ENCODE measurements at places on chromosomes 4 and X.

DNA sequence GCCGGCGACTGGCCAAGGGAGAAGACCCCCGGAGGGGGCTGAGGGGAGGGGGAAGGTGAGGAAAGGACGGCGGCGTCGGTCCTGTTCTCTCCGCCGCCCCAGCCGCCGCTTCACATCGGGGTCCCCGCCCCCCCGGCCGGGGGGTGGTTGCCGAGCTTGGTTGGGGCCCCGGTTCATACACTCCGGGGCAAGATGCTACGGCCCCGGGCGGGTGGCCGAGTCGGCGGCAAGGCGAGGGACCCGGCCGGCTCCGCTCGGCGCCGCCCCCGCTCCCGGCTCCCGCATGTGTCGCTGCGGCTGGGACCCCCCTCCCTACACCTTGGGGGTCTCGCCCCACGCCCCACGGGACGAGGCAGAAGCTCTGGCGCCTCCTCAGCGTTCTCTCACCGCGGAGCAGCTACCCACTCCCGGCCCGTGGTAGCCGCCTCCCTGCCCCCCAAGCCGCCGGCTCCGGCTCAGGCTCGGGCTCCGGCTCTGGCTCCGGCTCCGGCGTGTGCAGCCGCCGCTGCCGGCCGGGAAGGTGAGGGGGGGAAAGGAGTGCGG lies 461 bp downstream of the FBXW7 start:
- peak; percentile 27 for DNase-seq

DNA sequence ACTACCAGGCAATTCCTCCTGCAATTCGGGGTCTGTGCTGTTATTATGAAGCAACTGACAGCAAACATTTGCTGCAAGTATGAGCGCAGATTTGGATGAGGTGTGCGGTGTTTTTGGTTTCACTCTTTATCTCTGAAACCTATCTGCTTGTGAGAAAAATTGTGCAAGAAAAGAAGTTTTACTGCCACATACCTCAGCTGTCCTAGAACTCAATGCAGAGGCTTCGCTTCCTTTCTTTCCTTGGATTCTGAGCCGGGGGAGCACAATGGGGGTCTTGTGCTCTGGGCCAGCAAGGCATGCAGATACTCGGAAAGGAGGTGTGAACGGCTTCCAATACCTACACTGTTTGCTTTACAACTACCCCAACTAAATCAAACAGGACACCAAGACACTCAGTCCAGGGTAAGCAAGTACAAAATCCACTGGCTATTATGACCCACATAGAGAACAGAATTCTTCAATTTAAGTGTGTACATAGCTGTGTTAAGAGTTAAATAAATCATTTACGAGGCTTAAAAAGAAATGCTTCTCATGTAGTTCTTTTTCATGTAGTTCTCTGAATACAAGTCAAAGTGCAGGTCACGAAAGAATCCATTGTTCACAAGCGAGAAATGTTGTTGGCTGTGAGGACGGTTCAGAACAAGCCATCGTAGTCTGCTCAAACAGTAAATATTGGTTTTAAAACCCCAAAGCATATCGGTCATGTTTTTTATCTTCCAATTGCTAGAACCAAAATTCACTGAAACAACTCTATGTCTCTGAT lies 1.1 kb downstream of the SORBS2 start:
- DNase-seq = no peak

DNA sequence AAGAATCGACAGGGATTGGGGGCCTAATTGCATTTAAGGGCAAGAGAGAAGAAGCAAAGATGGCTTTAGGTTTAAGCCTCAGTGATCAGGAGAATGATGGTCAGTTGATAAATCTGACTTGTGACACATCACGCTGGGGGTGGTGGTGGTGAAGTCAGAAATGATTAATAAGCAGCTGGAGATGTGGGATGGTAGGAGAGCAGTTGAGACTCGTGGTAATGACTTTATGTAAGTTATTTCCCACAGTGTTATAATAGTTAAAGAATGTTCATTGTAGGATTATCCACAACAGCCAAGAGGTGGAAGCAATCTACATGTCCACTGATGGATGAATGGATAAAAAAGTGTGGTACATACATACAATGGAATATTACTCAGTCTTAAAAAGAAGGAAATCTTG lies 178.9 kb upstream of the GPC4 start:
- no peak for DNase-seq

GRCh38 chr4:112311516-112311915 lies 14.3 kb downstream of the ALPK1 start:
- no peak for DNase-seq

GRCh38 chr4:168488869-168489274 lies 8.0 kb upstream of the PALLD start:
- no peak for DNase-seq

GRCh38 chr4:171588764-171589163 lies 224.4 kb upstream of the GALNTL6 start:
- DNase-seq = no peak

- no peak for DNase-seq
Observed at GRCh38 chrX:74251006-74251930, 52.7 kb upstream of the ZCCHC13 start.

DNA sequence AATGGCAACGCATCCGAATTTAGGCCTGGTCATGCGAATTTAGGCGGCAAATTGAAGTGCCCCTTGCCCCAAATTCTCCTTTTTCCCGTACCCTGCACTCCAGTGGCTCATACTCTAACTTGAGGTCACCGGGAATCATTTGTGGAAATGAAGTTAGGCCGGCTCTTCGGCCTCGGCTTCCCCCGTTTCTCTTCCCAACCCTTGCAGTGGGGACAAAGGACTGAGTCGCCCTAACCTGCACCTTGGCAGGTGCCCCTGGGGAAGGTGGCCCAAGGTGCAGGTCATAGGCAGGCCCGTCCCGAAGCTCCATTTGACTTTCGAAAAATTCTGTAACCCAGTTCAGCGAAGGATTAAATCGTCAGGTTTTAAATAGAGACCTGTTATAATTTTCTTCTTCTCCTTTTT lies 811 bp downstream of the SRD5A3 start:
- no peak for DNase-seq

GRCh38 chrX:129781134-129781672 lies 1.5 kb downstream of the SASH3 start:
- DNase-seq = peak; percentile 43

DNA sequence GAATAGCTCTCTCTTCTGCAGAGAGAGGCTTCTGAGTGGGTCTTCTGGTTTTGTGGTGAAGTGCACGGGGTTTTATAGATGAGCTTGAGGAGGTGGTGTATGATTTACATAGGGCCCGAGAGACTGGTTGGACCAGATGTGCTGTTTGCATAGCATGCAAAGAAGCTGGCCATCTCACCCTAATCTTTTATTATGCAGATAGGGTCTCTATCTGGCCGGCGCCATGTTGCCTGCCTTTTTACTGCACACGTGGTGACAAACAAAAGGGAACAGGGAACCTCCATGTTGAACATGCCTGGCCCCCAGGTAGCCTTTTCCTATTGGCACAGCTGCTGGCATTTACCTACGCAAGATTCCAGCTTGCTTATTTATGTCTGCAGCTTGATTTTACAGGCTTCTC lies 473.3 kb upstream of the FAM47C start:
- DNase-seq = no peak

DNA sequence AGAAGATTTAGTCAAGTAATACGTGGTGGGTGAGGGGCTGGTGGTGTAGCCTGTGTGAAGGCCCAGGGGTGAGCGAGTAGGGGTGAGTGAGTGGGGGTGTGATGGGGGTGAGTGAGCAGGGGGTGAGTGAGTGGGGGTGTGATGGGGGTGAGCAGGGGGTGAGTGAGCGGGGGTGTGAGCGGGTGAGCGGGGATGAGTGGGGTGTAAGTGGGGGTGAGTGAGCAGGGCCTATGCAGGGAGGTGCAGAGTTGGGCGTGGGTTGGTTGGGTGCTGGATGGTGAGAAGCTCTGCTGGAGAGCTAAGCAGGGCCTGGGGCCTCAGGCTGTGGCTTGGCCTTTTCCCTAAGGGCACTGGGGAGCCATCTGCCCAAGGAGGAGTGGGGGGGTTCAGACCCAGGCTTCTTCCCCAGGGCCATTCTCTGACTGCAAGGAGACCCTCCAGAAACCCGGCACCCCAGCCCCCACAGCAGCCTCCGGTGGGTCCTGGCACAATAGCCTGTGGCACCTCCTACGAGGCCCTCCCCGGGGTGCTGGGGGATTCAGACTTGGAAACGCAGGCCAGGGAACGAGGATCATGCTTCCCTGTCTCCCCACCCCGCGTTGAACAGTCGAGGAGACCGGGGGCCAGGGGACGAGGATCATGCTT lies 30.4 kb downstream of the SH3TC1 start:
- DNase-seq = no peak

GRCh38 chrX:100931218-100931924 lies 2.7 kb upstream of the XKRX start:
- no peak for DNase-seq

GRCh38 chr4:18202486-18202885 lies 180.9 kb upstream of the LCORL start:
- DNase-seq = no peak

DNA sequence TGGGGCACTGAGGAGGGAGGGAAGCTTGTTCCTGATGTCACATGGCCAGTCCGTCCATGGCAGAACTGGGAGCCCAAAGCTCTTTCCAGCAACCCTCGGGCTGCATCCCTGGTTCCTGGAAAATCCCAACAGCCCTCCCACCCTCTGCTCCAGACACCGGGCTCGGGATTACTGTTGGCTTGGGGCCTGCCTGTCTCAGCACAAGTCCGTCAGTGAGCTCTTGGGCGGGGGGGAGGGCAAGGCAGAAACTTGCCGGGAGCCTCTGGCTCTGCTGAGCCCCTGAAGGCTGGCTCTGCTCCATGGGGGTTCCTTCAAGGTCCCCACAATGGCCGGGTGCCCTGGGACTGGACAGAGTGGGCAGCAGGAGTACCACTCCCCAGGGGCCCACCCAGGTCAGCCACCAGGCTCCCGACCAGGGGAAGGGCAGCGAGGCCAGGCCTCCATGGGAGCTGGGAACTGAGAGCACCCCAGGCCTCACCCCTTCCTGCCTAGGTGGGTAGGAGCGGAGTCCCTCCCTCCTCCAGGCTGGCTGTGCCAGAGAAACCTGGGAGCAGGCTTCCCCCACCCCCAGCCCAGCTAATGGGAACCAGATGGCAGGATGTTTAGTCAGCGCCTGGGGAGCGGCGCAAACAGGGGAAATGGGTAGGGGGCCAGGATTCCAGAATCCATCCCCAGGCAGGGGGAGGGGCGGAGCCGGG lies 6.4 kb upstream of the HAUS7 start:
- no peak for DNase-seq

DNA sequence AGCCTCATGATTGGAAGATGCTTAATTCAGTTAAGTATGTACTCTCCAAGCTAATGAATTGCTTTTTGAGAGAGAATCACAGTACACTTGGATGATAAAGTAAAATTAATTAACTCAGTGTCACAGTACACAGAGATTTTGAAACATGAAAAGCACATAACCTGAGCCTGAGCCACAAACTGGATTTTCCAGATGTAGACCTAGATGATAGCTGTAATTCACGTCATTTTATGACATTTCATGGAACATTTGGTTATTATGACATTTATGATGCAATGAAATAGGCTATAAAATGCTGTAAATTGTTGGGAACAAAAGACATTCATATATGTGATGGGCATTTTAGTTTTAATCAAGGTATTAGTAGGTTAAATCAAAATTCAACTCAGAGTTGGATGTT lies 983.7 kb downstream of the STPG2 start:
- DNase-seq = no peak

DNA sequence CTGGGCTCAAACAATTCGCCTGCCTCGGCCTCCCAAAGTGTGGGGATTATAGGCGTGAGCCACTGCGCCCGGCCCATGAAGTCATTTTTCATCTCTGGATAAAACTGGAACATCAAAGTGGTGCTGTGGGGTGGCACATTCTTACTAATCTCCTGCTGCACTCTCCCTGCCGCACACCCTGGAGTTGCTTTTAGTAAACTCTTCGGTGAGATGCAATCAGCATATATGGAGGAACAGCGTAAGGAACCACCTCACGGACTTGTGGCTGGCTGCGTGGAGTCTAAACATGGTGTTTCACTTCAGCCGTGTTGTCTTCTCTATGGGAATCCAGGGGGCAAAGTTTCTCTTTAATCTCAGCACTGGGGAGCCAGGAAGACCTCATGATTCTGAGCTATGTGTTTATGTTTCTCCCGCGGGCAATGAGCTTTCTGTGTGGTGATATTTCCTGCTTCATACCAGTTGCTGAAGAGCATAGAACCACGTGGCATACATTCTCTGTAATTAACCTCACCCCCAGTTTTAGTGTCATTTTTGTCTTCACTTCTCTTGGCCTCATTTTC lies 2.1 kb upstream of the RHOH start:
- no peak for DNase-seq

DNA sequence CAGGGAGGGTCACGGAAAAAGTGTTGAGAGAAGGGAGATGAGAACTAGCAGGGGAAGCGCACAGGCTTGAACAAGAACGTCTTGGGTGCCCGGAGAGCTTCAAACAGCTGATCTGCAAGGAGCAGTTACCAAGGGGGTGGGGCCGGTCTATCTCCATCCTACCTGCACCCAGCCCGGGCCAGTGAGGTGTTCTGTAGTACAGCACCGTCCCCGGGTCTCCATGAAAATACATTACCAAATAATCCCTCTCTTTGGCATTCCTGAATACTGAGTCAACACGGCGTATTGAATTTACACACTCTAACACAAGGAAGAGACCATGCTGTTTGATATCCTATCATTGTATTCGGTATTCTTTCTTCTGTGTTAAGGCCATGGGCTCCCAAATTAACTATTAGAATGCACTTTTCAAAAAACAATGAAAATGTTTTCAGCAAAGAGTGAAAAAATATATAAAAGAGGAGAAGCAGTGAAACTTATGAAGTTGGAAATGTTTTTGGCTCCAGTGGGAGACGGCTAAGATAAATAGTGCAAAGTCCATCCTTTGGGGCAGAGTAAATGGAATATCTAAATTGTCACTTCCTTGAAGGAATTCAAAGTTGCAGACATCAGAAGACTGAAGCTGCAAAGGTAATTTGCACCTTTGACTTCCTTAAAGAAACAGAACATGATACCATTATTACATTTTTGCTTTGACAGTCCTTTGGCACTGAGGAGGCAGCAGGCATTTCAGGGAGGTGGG lies 90.3 kb downstream of the DHRSX start:
- DNase-seq = no peak

- peak; percentile 15 for DNase-seq
Observed at GRCh38 chrX:101417981-101418841, 10.2 kb downstream of the HNRNPH2 start.

DNA sequence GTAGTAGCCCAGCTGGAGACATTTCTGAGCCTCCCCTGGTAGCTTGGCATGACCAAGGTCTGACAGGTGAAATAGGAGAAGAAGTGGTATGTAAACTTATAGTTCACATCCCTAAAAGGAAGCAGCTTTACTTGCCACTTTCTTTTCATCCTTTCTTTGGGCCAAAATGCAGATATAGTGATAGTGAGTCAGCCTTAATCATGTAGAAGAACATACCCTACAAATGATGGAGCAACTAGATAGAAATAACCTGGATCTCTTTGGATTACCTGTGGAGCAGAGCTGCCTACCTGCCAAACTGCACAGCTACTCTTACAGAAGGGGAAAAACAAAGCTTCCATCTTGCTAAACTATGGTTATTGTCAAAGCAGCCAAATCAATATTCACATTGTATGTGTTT lies 106.7 kb upstream of the LCORL start:
- no peak for DNase-seq

GRCh38 chrX:107978707-107979307 lies 3.4 kb downstream of the TEX13B start:
- no peak for DNase-seq

- DNase-seq = no peak
Observed at GRCh38 chr4:123248085-123248659, 148.4 kb upstream of the SPRY1 start.

All from T-helper 17 cell (primary cell).